Bronchial epithelial cell (primary cell): ENCODE measurements at places on chromosomes 5 and 9. TPM values are rescaled to one million over a fixed set of nuclear protein-coding genes. Genes with fewer than 3 reads are reported as not detected.

DNA sequence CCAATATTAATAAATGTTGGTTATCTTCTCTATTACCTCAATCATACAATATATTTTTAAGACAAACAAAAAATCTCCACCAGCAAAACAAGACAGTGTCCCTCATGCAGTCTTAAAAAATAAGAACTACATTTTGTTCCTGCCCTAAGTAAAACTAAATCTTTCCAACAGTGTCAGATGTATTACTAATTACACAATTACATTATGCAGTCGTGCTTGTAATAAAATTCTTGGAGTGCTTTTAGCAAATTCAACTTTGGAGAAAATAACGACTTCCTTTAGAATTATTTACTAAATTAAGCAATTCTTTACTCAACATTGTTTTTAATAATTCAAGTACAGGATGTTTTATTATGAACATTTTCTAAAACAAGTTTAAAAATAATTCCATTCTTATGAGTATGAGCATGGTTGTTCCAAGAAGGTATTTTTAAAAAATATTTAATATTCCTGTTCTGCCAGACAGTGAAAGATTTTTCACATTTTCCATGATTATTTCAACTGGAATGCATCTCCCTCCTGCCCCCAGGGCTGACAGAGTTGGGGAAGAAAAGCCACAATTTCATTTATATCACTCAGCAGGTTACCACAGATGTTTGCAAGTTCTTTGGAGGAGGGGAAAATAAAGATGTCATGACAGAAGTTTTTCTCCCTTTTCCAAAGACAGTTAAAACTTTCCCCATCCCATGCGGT, 137.9 kb downstream of the FAM114A2 start:
- peak; percentile 12 for DNase-seq

- peak; percentile 94 for DNase-seq
Measured at GRCh38 chr5:109566361-109566760, 123.4 kb upstream of the MAN2A1 start.

DNA sequence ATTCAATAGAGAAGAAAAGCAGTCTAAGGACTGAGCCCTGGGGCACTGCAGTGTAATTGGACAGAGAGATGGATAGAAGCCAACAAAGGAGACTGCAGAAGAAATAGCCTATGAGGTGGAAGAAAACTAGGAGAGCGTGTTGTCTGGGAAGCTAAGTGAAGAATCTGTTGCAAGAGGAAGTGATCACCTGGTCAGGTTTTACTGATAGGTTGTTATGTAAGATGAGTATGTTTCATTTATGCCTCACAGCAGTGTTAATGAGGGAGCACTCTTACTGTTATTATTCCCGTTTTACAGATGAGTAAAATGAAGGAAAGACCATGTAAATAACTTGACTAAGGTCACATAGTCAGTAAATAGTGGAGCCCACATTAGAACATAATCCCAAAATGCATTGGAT, 80.0 kb upstream of the GRHPR start:
- DNase-seq: peak; percentile 15

The FAM153A gene
- 0.26 and 0.64 TPM in 2 replicates for total RNA-seq
